Mesothelial cell of epicardium (in vitro differentiated cells): ENCODE measurements at places on chromosomes 1 and 21.

- no peak for DNase-seq
Observed at GRCh38 chr1:168892931-168893330, 163.9 kb upstream of the DPT start.

DNA sequence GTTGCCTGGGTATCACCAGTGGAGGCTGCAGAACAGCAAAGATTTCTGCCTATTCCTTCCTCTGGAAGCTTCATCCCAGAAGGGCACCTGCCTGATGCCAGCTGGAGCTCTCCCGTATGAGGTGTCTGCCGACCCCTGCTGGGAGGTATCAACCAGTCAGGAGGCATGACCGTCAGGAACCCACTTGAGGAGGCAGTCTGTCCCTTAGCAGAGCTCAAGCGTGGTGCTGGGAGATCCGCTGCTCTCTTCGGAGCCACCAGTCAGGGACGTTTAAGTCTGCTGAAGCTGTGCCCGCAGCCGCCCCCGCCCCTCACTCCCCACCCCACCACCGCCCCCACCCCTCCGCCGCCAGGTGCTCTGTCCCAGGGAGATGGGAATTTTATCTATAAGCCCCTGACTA is 23.1 kb upstream of the HFM1 start:
- DNase-seq = no peak

- DNase-seq = no peak
Observed at GRCh38 chr1:217614200-217614712, 16.6 kb downstream of the GPATCH2 start.

- no peak for DNase-seq
Observed at GRCh38 chr1:178652506-178653490, 72.2 kb upstream of the RALGPS2 start.

DNA sequence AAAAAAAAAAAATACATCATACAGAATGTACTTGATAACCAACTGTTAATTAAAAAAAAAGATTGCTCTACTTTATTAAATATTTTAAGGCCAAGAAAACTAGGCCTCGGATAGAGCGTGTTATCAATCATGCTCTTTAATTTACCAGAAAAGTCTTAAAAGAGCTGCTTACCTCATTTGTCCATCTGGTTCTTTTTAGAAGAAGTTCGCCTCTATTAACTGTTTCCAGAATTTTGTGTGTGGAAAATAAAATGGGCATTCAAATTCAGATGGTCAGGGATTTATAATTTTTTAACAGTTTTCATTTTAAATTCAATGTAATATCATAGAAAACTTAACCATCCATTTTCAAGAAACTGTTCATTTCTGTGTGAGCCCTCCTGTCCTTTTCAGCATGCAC is 53.8 kb downstream of the KCNK1 start:
- DNase-seq = no peak

- DNase-seq = no peak
Observed at GRCh38 chr1:54559771-54560231, 11.8 kb downstream of the ACOT11 start.

GRCh38 chr1:23169727-23170335 is 1.2 kb upstream of the LUZP1 start:
- no peak for DNase-seq

GRCh38 chr1:66692681-66693080 is 59.6 kb upstream of the DYNLT5 start:
- DNase-seq = no peak
